ENCODE measurements at places on chromosomes 3 and 15.

DNA sequence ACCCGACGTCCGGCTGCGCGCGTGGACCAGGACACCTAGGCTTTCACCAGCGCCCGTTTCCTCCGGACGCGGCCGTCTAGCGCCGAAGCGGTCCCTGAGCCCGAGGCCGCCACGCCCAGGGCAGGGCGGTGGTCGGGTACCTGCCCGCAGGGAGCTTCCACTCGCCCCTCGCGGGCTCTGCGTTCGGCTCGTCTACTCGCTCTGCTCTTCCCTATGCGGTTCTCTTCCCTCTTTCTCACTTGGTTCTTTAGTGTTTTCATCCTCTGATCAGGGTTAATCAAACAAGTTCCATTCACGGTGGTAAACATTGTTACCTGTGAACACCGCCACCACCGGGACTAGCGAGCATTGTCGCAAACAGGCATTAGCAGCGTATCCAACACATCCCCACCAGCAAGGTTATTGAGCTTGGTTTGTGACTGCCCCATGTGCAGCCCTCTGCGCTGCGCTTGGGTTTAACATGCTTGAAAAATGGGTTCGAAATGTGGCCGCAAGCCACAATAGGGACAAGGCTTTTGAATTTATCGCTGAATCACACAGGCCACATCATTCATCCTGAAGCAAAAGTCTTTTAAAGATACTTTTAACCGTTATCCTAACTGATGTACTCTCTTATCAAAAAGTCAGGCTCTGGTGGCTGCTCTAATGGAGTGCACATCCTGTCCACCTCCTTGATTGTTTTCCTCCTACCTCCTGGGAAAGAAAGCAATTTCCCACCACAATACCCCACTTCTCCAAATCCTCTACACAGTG, 843 bp upstream of the CD47 start:
- ATAC-seq, result no peak

DNA sequence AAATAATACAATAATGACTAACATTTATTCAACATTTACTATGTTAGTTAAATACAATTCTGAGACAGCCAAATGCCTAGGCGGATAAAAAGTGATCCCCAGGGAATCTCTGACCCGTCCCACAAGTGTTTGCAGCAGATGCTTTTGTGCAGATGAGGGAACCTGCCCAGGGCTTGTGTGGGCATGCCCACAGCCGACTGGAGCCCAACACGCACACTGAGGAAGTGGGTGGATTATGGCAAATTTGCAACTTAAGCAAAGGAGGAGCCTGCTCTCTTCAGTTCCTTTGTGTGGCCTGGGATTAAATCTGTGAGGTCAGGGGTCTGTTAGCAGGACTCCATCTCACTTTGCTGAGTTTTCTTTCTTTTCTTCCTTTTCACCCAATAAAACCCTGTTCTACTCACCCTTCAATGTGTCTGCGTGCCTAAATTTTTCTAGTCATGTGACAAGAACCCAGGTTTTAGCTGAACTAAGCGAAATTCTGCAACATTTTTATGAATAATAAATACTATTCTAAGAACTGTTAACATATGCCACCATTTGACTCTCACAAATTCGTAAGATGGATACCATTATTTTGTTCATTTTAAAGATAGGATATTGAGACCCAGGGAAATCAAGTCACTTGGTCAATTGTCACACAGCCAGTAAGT, 13.9 kb upstream of the RTP1 start:
- peak; percentile 61 for ATAC-seq

DNA sequence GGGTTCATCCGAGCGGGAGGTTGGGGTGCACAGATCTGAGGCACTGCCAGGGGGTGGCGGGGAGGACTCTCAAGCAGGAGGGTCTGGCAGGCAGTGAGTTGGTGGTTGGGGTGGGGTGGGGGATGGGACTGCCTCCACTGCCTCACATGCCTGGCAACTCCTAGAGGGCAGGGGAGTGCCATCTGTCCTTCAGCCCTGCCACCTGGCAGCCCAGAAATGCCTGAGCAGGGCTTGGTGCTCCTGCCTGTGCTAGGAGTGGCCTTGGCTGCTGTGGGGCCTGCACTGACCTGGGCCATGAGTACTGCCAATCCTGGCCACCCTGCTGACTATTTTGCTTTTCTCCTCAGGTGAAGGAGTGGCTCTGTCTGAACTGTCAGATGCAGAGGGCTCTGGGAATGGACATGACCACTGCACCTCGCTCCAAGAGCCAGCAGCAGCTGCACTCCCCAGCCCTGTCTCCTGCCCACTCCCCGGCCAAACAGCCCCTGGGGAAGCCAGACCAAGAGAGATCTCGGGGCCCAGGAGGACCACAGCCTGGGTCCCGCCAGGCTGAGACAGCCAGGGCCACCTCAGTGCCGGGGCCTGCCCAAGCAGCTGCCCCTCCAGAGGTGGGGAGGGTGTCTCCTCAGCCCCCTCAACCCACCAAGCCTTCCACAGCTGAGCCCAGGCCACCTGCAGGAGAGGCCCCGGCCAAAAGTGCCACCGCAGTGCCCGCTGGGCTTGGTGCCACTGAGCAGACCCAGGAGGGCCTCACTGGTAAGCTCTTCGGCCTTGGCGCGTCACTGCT, 32.0 kb upstream of the APEH start:
- ATAC-seq, result no peak

- ATAC-seq, result no peak
Measured at GRCh38 chr3:277873-278272, 81.3 kb downstream of the CHL1 start.

Measured in activated T-helper 17 cell treated with anti-CD3 and anti-CD28 coated beads, Interleukin-2, amount 50 U/mL, for 72 hours (primary cell).